Stimulated activated CD8-positive, alpha-beta memory T cell treated with anti-CD3 and anti-CD28 coated beads, Interleukin-4, amount 100 ng/mL, for 24 hours (primary cell): ENCODE measurements at places on chromosomes 3 and 15.

GRCh38 chr3:130941793-130942192 is 47.9 kb downstream of the ATP2C1 start:
- DNase-seq, result no peak

DNA sequence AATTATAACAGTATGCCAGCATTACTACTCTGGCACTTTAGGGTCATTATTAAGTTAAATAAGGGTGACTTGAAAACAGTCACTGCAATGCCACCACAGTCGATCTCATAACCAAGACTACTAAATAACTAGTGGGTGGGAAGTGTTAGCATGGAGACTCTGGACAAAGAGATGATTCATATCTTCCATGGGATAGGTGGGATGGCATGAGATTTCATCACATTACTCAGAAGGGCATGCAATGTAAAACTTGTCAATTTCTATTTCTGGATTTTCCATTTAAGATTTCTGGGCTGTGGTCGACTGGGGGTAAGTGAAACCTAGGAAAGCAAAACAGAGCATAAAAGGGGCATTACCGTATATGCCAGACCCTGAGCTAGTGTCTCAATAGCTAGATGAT is 538.9 kb upstream of the GRM7 start:
- no peak for DNase-seq

GRCh38 chr3:61541694-61542093 is 19.7 kb upstream of the PTPRG start:
- DNase-seq, result no peak

- no peak for DNase-seq
Observed at GRCh38 chr3:59257506-59257905, 207.7 kb upstream of the CFAP20DC start.

DNA sequence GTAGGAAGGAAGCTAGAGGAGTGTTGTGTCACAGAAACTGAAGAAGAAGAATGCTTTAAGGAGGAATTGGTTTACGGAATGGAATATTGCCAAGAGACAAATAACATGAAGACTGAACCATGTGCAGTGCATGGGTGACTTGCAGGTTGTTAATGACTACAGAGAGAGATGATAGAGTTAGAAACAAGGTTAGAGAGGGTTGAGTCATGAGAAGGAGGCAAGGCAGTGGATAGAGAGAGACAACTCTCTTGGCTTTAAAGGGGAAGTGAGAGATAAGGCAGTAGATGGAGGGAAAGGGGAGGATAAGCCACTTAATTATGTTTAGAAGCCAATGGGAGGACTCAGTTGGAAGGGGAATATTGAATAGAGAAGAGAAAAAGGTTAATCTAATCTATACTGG is 119.3 kb upstream of the CCNL1 start:
- DNase-seq, result no peak
